ENCODE measurements at places on chromosomes 11 and 22. TPM values are rescaled to one million over a fixed set of nuclear protein-coding genes. Genes with fewer than 3 reads are reported as not detected.
A peak's percentile ranks its signal among the peaks of the same experiment; 100 is the strongest.

DNA sequence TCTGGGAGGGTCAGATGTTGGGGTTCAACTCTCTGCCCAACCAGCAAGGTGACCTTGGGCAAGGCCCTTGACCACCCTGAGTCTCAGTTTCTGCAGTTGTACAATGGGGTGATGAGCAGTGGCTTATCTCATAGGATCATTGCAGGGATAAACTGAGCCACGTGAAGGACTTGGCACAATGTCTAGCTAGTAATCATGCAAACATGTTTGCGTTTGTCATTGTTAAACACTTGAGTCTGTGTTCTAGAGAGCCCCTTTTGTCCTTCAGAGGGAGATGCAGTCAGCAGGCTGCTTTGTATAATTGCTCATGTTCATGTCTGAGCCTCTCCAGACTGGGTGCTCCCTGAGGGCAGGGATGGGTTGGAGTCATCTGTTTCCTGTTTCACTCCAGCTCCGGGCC is 15.8 kb downstream of the CD82 start:
- DNase-seq = no peak

DNA sequence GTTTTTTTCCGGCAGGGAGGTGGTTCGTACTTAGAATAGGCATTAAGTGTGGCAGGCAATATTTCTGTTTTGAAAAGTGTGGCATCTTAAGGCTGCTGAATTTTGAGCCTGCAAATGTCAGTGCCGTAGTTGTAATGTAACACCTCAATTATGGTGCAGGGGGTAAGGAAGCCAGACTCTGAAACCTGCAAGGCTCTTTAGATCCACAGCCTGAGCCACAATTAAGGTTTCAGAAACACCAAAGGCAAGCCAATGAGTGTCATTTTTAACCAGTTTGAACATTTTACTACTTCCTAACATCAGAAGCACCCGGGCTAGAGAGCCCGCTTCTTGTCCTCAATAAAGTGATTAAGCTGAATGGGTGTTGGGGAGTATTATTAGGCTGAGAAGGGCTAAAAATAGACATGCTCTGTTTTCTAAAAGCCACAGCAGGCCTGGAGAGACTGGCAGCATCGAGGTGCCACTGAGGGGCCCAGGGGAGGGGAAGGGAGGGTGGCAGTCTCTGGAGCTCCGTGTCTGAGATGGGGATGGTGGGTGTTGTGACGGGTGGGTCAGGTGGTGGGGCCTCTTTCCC is 113.4 kb downstream of the ZBTB16 start:
- DNase-seq = no peak

DNA sequence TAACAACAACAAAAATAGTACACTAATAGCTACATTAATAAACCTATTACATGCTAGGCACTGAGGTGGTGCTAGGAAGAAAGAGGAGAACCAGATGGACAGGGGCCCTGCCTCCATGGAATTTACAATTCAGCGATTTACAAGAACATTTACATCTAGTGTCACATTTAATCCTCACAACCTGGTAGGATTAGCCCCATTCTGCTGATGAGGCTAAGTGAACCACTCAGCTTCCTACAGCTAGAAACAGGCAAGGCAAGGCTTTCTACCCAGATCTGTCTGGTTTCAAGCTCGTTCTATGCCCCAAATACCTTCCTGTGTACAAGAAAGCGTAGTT is 368.4 kb downstream of the BUD13 start:
- no peak for DNase-seq

DNA sequence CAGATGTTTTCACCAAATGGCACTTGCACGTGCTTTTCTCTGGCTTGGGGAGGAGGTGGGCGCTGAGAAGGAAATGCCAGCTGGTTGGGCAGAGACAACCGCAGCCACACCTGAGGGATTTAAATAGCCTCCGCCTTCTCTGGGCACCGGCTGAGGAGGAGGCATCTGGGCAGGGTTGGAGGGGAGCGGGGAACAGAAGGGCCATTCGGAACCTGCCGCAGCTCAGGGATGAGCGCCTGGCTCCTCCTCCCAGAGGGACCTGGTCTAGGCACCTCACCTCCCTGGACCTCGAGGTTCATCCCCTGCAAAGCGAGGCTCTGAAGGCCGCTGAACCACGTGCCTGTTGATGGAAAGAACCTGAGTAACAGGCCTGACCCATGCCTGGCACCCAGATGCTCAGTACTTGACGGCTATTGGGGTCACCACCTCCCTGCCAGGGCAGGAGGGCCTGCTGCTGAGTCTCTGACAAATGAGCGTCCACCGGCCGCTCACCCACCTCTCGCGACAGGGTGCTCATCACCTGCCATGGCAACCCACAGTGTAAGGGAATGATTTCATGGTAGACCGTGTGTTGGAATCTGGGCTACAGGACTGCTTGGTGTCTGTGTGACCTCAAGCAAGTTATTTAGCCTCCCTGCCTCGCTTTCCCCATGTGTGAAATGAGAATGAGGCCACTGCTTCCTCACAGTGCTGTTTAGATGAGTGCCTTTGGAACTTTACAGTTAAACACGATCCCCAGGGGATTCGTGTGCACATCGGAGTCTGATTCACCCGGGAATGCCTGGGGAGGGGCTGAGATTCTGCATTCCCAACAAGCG is 2.0 kb upstream of the KDELR3 start:
- no peak for DNase-seq

GRCh38 chr22:29427176-29427760 is 11.1 kb upstream of the RFPL1 start:
- no peak for DNase-seq

- no peak for DNase-seq
Observed at GRCh38 chr22:47445212-47445611, 682.8 kb downstream of the TBC1D22A start.

- no peak for DNase-seq
Observed at GRCh38 chr22:48753752-48754517, 1073.7 kb downstream of the BRD1 start.

- DNase-seq = peak; percentile 8
Observed at GRCh38 chr11:91761406-91762025, 463.1 kb upstream of the FAT3 start.

DNA sequence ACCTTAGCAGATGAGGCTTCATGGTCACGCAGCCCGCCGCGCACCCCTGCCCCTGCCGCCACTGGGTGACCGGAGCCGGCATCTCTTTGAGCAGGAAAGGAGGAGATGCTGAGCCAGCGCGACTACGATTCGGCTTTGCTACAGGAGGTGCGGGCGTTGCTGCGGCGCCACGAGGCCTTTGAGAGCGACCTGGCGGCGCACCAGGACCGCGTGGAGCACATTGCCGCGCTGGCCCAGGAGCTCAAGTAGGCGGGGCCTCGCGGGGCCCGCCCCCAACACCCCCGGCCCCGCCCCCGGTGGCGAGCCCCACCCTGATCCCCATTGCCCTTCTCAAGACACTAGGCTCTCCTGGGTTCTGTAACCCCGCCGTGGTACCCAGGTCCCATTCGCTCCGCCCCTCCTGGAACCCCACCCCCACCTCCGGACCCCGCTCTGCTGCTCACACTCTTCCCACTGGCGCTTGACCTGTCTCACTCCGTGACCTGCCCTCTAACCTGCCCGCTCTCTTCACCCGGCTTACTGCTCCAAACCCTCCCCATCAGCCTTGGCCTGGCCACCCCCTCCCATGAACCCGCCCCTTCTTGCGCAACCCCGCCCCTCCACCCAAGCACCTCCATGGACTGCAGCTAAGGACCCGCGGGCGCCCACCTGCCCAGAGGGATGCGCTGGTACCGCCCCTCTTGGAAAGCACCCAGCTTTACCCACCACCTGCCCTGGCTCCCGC is 9.1 kb downstream of the CTSF start:
- no peak for DNase-seq

GRCh38 chr11:71096751-71097388 is 155.5 kb downstream of the SHANK2 start:
- no peak for DNase-seq

DNA sequence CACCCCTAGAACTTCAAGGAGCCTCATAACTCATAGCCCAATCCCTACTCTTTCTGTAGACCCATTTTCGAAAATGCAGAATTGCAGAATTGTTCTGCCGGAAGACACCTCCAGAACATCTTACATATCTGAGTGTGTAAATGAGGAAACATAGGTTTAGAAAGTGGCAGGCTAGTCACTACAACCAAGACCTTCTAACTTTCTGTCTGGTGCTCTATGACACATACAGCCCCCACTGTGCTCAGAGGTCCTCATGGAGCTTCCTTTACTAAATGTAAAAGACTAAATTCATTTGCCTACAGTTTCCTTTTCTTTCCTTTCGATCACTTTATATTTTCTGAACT is 132.1 kb upstream of the DDI1 start:
- DNase-seq = no peak

- no peak for DNase-seq
Observed at GRCh38 chr11:83661491-83662350, 375.6 kb upstream of the CCDC90B start.

DNA sequence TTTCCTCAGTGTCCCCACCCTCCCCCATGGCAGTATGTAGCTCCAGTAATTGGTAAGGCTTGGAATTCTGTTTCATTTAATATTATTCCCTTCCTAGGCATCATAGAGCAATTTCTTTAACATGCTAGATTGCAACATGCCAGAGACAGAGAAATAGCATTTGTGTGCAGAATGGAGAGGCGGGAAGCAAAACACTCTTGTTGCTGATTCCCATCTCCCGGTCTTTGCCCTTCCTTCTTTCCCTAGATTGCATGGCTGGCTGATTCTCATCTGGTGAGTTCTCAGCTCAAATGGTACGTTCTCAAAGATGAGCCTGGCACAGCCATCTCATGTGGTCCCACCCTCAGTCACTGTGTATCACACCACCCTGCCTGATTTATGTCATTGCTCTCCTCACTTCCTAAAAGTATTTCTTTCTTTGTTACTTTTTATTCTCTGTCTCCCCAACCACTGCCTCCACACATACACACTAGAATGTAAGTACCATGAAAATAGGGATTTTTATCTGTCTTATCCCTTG is 66.9 kb downstream of the ARFGAP2 start:
- DNase-seq = no peak

DNA sequence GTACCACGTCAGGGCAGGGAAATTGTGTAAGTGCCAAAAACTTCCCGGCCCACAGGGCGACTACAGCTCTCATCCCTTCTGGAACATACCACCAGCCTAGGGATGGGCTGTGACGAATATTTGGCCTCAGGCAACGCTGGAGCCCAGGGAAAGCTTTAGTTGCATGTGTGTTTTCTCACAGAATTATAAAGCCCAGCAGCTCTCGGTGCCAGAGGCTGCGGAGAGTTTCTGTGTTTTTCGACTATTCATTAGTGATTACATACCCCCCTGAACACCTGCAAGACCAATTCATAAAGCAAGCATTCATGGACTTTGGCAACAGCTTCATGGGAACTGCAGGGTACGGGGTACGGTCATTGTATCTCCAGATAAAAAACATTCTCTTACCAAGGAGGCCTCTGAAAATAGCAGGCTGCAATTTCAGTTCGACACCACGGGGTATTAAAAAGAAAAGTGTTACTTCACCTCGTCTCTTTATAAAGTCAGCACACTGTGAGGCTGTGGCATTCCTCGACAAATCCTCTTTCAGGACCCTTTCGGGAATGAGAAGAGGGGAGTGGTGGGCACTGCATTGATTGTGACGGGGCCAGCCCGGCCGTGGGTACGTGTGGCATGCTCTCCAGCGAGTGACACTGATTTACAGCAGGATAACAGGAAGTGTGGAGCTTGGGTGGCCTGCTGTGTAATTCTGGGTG is 243.6 kb upstream of the SORL1-AS1 start:
- DNase-seq = no peak

GRCh38 chr11:7060868-7061267 is 27.9 kb upstream of the RBMXL2 start:
- no peak for DNase-seq

GRCh38 chr11:12276356-12276755 is 101.0 kb upstream of the PARVA start:
- DNase-seq = no peak

DNA sequence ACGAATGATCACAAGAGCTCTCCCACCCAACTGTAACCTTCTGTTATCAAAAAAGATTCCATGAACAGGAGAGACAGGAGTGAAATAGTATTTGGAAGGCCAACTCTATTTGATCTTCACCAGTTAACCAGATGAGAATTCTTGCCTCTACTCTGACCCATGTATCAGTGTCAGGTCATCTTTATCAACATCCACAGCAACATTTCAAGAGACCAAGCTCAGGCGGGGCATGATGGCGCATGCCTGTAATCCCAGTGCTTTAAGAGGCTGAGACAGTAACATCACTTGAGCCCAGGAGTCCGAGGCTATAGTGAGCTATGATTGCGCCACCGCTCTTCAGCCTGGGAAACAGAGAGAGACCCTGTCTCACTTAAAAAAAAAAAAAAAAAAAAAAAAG is 62.3 kb downstream of the GAB2 start:
- no peak for DNase-seq

GRCh38 chr11:128845334-128845780 is 21.7 kb downstream of the KCNJ1 start:
- DNase-seq = no peak

- no peak for DNase-seq
Observed at GRCh38 chr11:71064702-71065515, 187.5 kb downstream of the SHANK2 start.

Gene DDIAS
- polyA plus RNA-seq = 2.0 TPM

Gene NTM
- polyA plus RNA-seq = 15.0 TPM

Gene PDGFD
- polyA plus RNA-seq = 16.5 TPM

Gene METTL15
- 12.1 TPM for polyA plus RNA-seq

Gene MRPL48
- 40.6 TPM for polyA plus RNA-seq

Gene PATE4
- polyA plus RNA-seq = not detected
